ENCODE measurements at places on chromosomes 1 and 21.

DNA sequence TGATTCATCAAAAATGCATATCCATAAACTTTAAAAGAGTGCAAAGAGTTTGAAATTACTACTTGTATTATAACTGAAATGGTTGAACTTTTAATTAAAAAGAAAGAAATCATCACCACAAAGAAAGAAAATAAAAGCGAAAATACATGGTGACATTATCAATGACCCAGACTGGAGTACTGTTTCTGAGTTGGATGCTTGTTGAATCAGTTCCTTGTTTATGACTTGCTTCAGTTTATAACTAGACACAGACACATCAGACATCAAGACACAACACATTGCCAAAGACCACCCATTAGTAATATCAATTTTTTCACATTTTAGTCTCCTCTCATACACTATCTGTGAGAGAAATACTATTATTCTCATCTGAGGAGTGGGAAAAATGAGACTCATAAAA, 293.0 kb downstream of the MRPL39 start:
- no peak for DNase-seq

- DNase-seq: no peak
These were observed 24.4 kb downstream of the SPSB1 start for GRCh38 chr1:9317072-9317471.

DNA sequence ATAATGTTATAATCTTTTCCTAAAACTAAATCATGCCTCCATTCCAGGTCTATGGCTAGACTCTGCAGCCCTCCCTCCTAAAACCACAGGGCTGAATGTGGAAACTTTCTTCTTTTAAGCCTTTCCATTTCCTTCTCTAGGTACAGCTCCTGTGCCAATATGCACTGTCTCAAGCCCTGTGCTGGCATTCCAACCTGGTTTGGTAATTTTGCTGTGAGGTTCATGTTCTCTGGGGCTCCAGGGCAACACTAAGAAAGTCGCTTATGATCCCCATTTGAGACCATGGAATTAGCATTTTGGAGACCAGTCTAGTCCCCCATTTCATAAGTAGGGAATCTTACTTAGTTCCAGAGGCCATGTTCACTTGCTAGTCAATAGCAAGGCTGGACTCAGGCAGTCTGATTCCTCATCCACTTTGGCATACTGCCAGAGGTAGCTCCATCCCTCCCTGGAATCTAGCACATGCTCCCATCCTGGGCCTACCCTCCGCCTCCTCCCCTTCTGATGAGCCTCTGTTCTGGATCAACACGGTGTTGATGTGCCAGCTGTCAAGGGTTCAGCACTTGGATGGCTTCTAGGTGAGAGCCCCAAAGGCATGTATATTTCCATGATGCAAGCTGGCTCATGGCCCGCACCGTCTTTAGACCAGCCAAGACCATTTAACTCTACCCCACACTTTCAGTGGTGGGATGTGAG, 36.5 kb downstream of the ZMYND12 start:
- DNase-seq: no peak

- no peak for DNase-seq
These were observed 7.8 kb upstream of the PLEKHG5 start for GRCh38 chr1:6499296-6499695.

DNA sequence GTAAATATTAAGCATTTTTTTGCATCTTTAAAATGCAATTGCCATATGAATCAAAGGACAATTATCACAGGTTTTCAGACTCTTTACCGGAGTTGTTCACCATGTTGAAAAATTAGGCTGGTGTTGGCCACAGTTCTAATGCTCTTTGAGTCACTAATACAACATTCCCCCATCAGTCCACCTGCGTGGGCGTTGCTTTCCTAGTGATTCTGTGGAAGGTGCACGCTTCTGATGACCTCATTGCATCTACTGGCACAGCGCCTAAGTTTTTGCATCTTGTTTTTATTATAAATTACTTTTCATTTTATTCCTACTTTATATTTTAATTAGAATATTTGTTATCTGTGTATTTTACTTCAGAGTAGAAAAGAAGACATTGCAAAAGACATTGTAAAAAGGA, 4.7 kb upstream of the F5 start:
- DNase-seq: no peak

Measured in stimulated activated CD4-positive, alpha-beta T cell treated with anti-CD3 and anti-CD28 coated beads, Interleukin-15, amount 100 ng/mL, for 48 hours (primary cell).